MCF 10A (cell line): ENCODE measurements at places on chromosomes 2 and 18.

DNA sequence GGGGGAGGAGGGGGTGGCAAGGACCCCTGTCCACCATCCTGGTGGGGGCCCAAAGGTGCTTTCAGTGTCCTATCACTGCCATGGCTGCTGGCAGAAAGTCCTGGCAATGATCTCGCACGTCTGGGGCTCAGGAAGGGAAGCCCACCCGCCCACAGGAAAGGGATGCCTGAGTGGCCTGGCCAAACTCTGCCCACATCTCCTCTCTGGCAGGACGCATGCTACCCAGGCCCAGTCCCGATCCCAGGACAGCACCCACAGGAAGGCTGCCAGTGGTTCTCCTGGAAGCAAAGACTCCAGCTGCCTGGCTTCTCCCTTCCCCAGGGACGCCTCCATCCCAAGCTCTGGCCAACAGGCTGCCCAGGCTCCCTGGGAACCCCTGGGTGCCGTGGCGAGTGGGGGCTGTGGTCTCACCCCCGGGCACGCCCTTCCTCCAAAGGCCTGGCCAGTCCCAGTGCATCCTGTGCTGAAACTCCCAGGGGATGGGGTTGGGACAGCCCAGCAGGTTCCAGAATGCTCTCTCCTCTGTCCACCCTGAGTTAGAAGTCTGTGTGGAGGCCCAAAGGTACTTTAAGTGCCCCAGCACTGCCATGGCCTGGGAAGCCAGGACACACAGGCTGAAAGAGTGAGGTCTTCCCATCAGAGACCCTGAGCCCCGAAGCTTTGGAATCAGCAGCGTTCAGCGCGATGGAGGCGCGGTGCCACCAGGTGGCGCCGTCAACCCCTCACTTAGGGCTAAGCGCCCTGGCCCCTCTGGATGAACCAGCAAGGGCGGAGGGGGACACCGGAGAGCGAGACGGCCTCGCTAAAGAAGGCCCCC lies 29.8 kb upstream of the TAF1B start:
- peak; percentile 74 for DNase-seq

GRCh38 chr18:22543769-22544168 lies 126.1 kb upstream of the CTAGE1 start:
- DNase-seq, result peak; percentile 76

DNA sequence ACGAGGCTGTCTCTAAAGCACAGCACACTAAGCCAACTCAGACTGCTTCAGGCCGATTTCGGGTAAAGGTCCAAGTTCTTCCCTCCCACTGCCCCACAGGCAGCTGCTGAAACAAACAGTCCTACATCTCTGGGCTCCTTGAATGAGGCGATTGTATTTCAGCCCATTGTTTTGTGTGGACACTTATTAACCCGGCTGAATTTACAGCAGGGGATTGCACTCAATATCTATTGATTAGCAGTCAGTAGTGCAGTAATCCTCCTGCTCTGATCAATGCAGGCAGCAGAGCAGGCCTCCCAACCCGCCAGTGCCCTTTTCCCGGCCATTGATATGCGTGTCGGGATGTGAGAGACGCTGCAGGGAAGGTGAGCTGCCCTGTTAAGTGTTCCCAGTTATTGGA lies 330.1 kb downstream of the CMPK2 start:
- DNase-seq, result no peak

GRCh38 chr2:119257198-119257597 lies 33.6 kb downstream of the STEAP3 start:
- DNase-seq, result no peak
